Adrenal gland (tissue), 19 donors: ENCODE measurements at places on chromosomes 2 and 18.

DNA sequence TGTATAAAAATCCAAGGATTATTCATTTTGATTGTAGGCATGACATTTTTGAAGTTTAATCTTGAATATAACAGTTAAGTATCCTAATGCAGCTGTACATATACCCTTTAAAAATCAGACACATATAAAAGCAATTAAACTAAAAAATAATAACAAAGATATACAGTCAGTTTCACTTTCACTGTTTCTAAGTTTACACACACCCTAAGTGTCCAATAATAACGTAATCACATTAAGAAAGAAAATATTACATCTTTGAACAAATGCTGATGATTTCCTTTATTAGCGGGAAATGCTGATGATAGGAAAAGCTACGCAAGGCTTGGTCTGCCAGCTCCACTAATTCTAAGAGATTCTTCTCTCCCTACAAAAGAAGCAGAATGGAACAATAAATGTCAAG lies 38.8 kb downstream of the RTTN start:
- no peak for DNase-seq

DNA sequence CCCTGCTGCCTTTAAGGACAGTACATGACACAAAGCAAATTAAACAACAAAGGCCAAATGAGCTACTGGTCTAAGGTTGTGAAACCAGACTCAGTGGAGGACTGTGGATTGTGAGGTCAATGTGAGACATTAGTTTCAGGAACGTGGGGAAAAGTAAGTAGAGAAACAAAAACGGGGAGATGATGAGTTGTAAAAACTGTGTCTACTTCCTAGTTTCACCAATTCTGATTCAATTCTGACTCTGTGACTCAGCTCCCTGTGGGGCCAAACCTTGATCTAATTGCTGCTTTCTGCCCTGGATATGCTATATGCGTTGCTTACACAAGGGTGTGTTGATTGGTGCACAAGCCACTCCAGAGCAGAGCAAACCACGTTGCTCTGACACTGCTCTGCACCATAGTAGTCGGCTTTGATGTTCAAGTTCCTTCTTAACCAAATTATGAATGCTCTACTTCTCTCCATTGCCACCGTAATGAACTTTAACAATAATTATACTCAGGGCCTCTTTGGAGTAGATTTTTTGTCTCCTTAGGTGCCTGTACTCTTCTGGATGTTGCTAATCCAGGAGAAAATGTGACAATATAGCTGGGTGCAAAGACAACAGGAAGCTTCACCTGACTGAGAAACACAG lies 1640.1 kb upstream of the CELF4 start:
- DNase-seq = no peak

- no peak for DNase-seq
Observed at GRCh38 chr2:72181616-72182015, 34.0 kb upstream of the CYP26B1 start.

DNA sequence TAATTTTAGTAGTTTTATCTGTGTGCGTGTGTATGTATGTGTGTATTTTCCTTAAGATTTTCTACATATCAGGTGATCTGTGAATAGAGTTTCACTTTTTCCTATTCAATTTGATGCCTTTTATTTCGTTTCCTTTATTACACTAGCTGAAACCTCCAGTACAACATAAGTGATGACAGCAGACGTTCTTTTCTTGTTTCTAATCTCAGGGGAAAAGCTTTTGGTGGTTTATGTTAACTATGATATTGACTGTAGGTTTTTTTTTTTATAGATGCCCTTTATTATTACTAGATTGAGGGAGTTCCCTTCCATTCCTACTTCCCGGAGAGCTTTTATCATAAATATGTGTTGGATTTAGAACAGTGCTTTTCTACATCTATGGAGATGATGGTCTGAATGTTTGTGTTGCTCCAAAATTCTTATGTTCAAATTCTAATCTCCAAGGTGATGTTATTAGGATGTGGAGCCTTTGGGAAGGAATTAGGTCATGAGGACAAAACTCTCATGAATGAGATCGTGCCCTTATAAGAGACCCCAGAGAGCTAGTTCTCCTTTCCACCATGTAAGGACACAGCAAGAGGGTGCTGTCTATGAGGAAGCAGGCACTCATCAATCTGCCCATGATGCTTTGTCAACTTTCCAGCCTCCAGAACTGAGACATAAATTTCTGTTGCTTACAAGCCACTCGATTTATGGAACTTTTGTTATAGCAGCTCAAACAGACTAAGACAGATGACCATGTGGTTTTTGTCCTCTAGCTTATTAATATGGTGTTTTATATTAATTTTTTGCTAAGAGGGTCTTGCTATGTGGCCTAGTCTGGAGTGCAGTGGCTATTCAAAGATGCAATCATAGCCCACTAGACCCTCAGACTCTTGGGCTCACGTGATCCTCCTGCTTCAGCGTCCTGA lies 5.9 kb upstream of the RHBDD1 start:
- DNase-seq = no peak

DNA sequence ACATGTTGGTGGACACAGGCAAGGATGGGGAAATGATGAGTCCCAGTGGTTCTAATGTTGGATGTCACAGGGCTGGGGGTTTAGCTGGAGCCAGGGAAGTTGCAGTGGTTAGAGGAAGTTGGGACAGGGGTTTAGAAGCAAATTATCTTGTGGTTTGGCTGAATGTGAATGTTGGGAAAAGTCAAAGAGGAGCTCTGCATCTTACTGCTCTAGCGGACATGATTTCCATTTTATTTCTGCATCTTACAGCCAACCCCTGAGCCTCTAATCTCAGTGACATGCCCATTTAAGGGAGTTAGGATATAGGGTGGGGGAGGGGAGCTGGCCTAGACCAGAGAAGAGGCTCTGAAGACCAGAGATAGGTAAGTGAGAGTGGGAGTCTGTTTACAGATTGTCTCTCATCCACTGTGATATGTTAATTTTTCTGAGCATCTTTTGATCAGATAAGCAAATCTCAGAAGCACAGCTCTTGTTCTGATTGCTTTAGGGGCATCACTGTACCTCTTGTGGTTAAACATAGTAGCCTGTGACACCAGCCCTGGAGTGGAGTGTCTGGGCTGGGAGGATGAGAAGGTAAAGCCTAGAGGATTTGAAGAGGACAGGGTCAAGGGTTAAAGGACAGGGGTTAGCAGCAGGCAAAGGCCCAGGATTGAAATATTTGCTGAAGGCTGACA lies 43.6 kb downstream of the SETBP1 start:
- DNase-seq = no peak

- DNase-seq = no peak
Observed at GRCh38 chr2:132726155-132726554, 56.1 kb upstream of the LYPD1 start.

- no peak for DNase-seq
Observed at GRCh38 chr2:109053716-109054115, 64.7 kb upstream of the EDAR start.

GRCh38 chr18:31267823-31268481 lies 50.0 kb upstream of the DSG1 start:
- no peak for DNase-seq

- DNase-seq = no peak
Observed at GRCh38 chr2:2845267-2845666, 514.2 kb upstream of the MYT1L start.

DNA sequence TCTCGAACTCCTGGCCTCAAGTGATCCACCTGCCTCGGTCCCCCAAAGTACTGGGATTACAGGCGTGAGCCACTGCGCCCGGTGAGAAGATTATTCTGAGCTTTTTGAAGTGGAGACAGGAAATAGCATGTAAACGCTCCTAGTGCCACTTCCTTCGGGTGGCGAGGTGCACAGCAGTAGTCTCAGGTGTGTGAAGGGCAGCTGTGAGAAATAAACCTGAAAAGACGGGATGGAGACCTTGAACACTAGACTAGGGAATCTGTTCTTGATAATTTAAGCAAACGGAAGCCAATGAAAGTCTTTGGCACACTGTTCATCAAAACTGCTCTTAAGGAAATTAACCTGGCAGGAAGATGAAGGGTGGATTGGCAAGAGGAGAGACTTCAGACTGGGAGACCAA lies 439 bp upstream of the PLEKHH2 start:
- DNase-seq = no peak
